Stimulated activated CD8-positive, alpha-beta memory T cell treated with anti-CD3 and anti-CD28 coated beads, Interleukin-15, amount 100 ng/mL, for 1 hour (primary cell): ENCODE measurements at places on chromosomes 16 and 17.

- no peak for DNase-seq
Observed at GRCh38 chr16:82741073-82741615, 114.4 kb downstream of the CDH13 start.

DNA sequence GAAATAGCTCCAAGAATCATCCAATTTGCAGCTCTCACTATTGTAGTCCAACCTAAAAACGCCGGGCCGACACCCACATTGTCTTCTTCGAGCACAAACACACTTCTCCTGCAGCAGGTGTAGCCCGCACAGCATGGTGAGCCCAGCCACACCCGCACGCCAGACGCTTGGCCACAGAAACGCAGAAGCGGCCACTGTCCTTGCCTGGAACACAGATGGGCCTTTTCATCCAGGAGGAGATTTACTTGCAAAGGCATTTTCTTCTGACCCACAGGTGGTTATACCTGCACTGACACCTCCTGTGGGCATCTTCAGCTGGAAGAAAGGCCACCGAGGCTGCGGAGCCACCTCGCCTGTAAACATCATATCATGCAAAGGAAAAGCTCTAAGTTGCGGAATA is 98.4 kb downstream of the ADCY9 start:
- no peak for DNase-seq

DNA sequence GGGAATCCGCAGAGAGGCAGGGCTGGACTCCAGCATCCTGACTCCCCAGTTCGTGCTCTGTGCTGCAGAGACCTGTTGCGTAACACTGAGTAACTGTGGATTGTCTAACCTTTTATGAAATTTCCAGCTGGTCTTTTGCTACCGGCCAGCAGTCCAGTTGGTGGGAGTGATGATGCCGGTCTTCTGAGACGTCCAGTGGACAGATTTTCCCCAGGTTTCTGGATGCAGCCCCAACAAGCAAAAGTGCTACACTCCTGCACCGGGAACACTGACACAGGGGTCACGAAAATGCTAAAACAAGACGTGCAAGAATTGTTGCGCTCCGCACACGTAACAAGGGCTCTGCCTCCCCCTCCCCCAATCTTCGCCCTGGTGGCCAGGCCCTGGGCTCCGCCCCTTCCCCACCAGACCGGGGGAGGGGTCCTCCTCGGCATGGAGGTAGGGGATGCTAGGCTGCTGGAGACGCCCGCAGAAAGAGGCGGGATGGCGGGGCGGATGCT is 701 bp upstream of the MRC2 start:
- DNase-seq, result no peak

DNA sequence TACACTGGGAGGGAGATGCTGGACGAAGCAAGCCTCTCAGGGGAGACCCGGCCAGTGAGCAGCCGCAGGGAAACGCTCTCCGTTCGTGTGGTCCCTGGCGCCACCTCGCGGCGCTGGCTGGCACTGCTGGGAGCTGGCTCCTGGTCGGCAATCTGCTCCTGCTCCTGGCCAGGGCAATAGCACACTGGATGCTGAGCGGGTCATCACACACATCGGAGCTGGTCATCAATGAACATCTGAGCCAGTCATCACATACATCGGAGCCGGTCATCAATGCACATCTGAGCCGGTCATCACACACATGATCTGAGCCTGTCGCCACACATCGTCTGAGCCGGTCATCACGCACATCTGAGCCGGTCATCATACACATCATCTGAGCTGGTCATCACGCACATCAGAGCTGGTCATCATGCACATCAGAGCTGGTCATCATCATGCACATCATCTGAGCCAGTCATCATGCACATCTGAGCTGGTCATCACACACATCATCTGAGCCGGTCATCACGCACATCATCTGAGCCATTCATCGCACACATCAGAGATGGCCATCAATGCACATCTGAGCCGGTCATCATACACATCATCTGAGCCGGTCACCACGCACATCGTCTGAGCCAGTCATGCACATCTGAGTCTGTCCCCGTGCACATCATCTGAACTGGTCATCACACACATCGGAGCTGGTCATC is 217.3 kb downstream of the RBFOX3 start:
- peak; percentile 26 for DNase-seq

GRCh38 chr16:70395345-70395901 is 43.5 kb downstream of the ST3GAL2 start:
- peak; percentile 45 for DNase-seq

GRCh38 chr17:13070732-13071131 is 52.9 kb upstream of the ELAC2 start:
- no peak for DNase-seq

GRCh38 chr16:4395055-4395726 is 21.2 kb downstream of the CORO7 start:
- DNase-seq, result no peak

- no peak for DNase-seq
Observed at GRCh38 chr17:1767358-1767757, 5.5 kb downstream of the SERPINF1 start.

DNA sequence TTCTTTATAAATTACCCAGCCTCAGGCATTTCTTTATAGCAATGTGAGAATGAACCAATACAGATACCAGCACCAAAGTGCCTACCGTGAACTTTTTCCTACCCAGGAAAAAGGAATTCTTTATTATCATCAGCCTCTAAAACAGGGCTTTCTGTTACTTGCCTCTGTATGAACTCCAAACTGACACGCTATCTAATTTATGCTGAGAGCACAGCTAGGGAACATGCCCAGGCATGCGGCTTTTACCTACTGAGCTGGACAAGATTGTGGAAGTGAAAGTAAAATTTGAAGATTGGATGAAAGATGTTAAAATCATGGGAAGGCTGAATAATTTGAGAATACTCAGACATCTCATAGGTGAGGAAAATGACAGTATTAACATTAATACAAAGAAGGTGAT is 24.4 kb upstream of the ADCY9 start:
- no peak for DNase-seq

DNA sequence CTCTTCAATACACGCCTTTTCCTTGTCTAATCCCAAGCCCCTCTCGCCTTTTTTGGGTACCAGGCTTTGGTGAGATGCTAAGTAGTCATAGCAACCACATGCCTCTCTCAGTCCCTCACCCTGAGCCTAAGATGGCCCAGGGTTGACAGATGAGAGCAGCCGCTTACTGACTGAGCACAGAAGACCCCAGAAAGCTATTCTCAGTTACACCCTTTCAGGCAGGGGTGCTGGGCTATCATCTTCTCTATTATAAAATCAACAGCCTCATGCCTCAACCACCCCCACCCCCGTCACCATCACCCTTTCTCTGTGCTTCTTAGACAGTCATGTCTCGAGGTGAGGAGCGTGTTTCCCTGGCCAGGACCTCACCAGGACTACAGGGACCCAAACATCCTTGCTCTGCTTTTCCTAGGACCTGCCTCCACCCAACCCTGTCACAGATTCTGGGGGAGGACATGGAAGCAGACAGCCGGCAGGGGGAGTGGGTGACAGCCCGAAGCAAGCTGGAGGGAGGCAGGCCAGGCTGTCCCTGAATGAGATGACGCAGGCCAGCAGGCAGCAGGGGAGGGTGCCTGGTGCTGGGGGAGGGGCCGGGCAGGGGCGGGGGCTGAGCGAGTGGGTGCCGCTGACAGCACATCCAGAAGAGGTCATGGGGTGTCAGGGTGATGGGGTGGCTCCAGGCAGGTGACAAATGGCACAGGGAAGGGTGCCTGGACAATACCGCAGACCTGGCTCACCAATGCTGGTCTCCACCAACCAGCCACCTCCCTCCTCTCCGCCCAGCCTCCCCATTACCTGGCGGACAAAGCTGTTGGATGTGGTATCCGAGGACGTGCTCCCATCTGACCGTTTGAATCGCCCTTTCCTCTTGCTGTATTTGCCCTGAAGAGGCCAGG is 3.1 kb downstream of the CACNB1 start:
- DNase-seq, result no peak

GRCh38 chr16:57764341-57765159 is 29.0 kb downstream of the KATNB1 start:
- DNase-seq, result no peak

DNA sequence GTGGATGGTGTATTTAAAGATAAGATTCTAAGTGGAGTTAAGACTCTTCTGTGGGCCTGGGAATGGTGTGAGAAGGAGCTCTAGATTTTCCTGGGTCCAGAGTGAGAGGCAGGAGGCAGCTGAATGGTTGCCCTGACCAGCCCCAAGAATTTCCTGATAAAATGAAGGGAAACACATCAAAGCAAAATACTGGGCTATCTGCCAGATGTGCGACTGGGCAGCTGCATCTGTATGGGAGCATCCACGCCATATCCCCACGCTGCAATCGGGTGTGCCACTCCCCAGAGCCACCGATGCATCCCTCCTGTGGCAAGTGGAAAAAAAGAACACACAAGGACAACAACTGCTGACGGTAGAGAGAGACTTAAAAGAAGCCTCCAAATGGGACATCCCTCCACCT is 84.3 kb upstream of the COX10 start:
- DNase-seq, result no peak

DNA sequence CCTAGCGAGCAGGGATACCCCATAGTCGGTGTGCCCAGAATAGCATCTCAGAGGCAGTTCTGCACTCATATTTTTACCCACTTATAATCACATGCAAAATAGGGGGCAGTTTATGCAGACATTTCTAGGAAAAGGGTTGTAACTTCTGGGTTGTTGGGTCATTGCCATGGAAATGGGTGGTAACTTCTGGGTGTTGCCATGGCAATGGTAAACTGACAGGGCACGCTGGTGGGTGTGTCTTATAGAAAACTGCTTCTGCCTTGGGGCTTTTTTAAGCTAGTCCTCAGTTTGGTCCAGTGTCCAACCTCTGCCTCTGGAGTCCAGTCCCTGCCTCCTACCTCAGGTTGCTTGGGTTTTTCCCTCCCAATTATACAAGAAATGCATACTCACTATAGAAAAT is 7.4 kb upstream of the SPAG9 start:
- no peak for DNase-seq

DNA sequence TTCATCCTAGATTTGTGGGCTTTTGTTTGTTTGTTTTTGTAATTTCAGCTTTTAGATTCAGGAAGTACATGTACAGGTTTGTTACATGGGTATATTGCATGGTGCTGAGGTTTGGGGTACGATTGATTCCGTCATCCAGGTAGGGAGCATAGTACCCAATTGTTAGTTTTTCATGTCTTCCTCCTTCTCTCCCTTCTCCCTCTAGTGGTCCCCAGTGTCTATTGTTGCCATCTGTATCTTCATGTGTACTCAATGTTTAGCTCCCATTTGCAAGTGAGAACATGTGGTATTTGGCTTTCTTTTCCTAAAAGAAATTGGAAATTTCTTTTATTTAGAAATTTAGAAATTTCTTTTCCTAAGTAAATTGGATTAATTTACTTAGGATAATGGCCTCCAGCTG is 37.1 kb upstream of the BCAS3 start:
- no peak for DNase-seq

GRCh38 chr17:71828182-71828596 is 292.6 kb upstream of the SOX9 start:
- no peak for DNase-seq

DNA sequence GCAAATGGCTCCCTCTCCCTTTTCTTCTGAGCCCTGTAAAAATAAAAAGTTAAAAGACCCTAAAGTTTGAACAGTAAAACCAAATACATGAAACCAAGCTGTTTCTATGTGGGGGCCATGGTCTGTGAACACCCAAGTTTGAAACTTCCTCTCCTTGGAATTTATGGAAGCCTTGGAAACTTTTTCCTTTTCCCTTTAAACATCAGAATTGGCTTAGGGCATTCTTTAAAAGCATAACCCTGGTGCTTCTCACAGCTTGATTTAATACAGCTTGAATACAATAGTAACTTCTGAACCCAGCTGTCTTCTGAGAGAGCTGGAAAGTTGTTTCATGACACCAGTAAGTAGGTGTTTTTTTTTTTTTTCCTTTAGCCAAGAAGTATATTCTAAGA is 26.5 kb downstream of the NKD1 start:
- no peak for DNase-seq

DNA sequence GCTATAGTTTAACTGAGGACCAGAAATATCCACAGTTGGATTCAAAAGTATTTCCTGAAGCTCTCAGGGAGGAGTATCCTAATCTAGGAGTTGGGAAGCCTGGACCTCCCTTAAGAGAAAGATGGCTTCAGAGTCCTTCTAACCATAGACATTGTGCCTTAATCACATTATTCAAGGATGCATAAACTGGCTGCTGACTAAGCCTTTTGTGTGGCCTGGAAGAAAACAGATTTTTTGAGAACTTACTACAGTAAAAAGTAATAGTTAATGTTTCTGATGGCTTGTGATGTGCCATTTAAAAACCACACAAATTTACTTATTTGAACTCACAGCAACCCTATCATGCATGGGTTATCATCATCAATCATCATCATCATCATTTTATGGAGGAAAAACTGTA is 126.2 kb upstream of the RPL38 start:
- DNase-seq, result no peak

GRCh38 chr16:51055434-51055833 is 95.6 kb downstream of the SALL1 start:
- DNase-seq, result no peak

DNA sequence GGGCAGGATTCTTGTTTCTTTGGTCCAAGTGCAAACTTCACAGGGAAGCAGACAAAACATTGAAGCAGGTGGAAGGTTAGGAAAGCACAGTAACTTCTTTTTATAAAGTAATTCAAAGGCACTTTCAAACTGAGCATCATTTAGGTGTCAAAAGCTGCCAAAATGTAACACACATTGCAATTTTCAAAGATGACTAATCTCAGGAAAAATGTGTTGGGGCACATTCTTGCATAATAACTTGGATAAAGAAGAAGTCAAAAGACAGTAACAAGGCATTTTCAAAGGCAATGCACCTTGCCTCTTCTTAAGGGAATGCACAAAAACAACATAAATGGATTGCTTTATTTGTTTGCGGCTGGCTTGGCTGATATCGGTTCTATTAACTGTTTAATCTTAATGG is 3.6 kb downstream of the KCNJ2 start:
- DNase-seq, result no peak

DNA sequence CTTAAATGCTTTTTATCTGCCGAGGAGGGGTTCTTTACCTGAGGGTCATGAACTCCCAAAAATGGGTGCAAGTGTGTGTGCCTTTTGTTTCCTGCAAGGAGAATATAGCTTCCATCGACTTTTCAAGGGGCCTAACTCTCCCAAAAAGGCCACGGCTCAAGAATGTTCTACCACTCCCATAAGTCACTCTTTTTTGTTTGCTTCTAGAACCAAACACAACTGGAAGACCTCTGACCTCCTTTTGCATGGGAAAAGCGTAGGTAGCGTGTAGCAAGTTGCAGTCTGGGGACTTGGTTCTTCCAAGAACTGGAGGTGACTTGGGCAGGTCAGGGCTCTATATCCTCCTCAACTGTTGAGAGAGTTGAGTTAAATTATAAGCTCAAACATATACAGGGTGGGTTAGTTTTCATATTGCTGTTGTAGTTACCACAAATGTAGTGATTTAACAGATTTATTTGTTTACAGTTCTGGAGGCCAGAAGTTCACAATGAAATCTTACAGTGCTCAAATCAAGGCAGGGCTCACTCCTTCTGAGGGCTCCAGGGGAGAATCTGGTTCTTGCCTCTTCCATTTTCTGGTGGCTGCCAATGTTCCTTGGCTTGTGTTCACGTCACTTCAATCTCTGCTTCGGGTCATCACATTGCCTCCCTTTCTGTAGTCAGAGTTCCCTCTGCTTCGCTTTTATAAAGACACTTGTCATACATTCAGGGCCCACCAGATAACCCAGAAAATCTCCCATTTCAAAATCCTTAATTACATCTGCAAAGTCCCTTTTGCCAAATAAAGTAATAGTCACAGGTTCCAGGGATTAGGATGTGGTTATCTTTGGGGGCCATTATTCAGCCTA is 1.4 kb downstream of the TMEM97 start:
- no peak for DNase-seq
